ENCODE measurements at places on chromosomes 2 and 18. TPM values are rescaled to one million over a fixed set of nuclear protein-coding genes. Genes with fewer than 3 reads are reported as not detected.

- no peak overlapping the region for H3K4me3 ChIP-seq
- DNase-seq: no peak
- no peaks in the 10 kb centered on the region for H3K36me3 ChIP-seq
- no peaks in the 10 kb centered on the region for H3K27me3 ChIP-seq
- no peak overlapping the region for H3K27ac ChIP-seq
Observed at GRCh38 chr18:57942493-57942892, 101.5 kb upstream of the NEDD4L start.

DNA sequence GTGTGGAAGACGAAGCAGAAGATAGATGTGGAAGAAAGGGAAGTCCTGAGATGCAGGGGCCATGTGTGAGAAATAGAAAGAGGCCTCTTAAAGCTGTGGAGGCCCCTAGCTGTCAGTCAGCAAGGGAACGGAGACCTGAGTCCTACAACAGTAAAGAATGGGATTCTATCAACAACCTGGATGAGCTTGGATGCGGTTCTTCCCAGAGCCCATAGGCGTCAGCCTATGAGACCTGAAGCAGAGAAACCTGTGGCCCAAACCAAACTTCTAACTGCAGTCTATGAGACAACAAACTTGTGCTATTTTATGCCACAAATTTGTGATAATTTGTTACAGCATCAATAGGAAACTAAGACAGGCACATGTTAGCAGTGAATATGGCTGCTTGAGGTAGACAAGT lies 583.7 kb downstream of the ADCYAP1 start:
- no peak for DNase-seq
- no peak overlapping the region for H3K27ac ChIP-seq
- no peaks in the 10 kb centered on the region for H3K4me1 ChIP-seq
- no peaks in the 10 kb centered on the region for H3K36me3 ChIP-seq

- no peak for DNase-seq
- no peaks in the 10 kb centered on the region for H3K36me3 ChIP-seq
- no peaks in the 10 kb centered on the region for H3K27me3 ChIP-seq
- no peak overlapping the region for H3K27ac ChIP-seq
- H3K4me3 ChIP-seq: no peak overlapping the region
Observed at GRCh38 chr2:84944295-84944909, 26.6 kb upstream of the KCMF1 start.

The PDE1A gene
- total RNA-seq: 7.7 TPM

The DSG1 gene
- 0.61 TPM for total RNA-seq

DNA sequence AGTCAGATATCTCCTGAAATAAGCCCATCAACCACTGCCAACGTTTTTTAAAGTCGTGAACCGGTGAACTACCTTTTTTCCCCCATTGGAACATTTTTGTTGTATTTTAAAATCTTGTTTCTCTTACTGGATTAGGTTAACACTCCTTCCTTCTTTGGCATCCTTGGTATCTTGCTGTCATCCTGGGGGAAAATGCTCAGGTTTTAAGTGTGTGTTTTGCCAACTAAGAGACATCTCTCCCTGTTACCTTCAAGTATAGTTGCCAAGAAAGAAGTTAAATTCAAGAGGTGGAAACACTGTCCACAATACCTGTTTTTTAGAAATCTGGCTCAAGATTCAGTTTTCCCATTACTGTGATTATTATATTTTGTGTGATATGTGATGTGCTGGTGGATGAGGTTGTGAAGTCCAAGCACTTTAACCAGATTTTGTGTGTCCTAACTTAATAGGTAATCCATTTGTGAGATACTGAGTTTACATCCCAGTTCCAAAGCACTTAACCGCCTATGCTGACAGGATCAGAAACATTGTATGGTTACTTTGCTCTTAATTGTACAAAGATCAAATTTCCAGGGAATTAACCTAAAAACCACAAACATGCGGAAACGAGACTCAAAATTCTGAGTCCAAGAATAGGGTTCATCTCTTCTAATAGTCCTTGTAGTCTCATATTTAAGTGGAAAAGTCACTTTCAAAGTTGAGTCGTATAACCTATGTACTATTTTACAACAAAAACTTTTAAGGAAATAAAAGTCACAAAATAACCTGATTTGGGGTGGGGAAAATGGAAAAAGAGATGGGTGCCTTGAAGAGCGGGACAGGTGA lies 1.3 kb upstream of the SP3 start:
- peak overlapping the region; percentile 100 for H3K27ac ChIP-seq
- H3K4me1 ChIP-seq: peaks cover 5% of the 10 kb centered on the region
- no peaks in the 10 kb centered on the region for H3K27me3 ChIP-seq
- H3K4me3 ChIP-seq: peak overlapping the region; percentile 78
- no peak for DNase-seq

GRCh38 chr18:62061821-62062478 lies 124.9 kb downstream of the PIGN start:
- no peaks in the 10 kb centered on the region for H3K4me1 ChIP-seq
- no peaks in the 10 kb centered on the region for H3K27me3 ChIP-seq
- no peak overlapping the region for H3K27ac ChIP-seq
- DNase-seq: no peak
- H3K4me3 ChIP-seq: no peak overlapping the region

GRCh38 chr18:27213123-27213717 lies 28.1 kb upstream of the CHST9 start:
- H3K4me1 ChIP-seq: no peaks in the 10 kb centered on the region
- H3K27ac ChIP-seq: no peak overlapping the region
- H3K4me3 ChIP-seq: no peak overlapping the region
- H3K27me3 ChIP-seq: no peaks in the 10 kb centered on the region
- DNase-seq: no peak

DNA sequence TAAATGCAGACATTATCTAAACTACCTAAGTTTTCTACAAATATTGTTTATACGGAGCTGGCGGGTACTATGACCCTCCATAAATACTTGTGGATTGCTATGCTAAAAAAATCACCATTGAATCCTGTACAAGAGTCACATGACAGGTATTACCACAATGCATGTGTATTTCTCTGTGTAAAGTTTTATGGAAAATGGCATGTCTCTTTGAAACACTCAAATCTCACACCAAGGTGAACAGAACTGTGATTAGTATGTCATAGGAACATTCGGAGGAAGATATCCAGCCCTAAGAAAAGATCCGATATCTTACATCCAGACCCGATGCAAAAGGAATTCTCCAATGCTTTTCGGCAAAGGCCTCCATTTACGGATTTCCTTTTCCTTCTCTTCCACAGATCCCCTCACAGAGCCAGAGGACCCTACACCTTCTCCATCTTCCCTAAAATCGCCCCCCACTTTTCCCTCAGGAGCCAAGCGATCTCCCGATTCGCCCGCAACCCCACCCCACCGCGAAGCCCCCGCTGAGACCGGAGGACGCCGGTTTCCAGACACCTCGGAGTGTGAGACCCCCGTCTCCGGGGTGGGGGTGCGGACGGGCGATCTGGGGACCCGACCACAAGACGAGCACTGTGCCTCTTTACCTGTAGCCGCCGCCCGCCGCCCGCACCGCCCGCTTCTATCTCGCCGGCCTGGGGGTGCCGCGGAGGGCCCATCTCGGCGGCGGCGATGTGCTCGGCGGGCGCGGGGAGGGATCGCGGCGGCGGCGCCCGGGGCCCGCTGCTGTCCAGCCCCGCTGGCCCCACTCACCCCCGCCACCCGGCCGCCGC lies 1.2 kb downstream of the SAP130 start:
- DNase-seq: peak; percentile 5
- no peak overlapping the region for H3K27ac ChIP-seq

The KIF1A gene
- 0.42 TPM for total RNA-seq

GRCh38 chr18:12455496-12455895 lies 47.8 kb downstream of the PRELID3A start:
- no peak overlapping the region for H3K4me3 ChIP-seq
- no peaks in the 10 kb centered on the region for H3K4me1 ChIP-seq
- no peak overlapping the region for H3K27ac ChIP-seq
- DNase-seq: no peak

The GPC1 gene
- total RNA-seq: 4.4 TPM

- no peaks in the 10 kb centered on the region for H3K36me3 ChIP-seq
- DNase-seq: no peak
- H3K4me3 ChIP-seq: no peak overlapping the region
- no peaks in the 10 kb centered on the region for H3K27me3 ChIP-seq
Observed at GRCh38 chr2:38371235-38371634, 5.8 kb downstream of the ATL2 start.

Measured in thymus (tissue), 14 donors.